ENCODE measurements at places on chromosomes 6 and 20.

DNA sequence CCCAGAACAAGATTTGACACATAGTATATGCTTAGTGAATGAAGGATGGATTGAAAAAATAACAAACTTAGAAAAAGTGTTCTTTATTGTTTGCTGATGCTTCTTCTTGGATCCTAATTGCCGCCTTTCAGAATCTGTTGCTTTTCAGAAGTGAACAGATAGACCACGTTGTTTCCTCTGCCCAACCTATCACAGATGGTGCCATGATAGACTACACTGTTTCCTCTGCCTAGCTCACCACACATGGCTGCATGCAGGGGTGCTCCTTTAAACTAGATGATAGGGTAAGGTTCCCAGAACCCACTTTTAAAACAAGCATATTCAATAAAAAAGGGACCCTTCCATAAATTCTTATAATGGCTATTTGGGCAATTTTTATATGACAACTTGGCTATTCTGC, 4.6 kb upstream of the RGS17 start:
- ATAC-seq, result no peak

GRCh38 chr6:154117485-154117884, 78.4 kb downstream of the OPRM1 start:
- ATAC-seq, result no peak

GRCh38 chr20:36925234-36925633, 26.3 kb downstream of the SAMHD1 start:
- ATAC-seq, result no peak

- peak; percentile 33 for ATAC-seq
Measured at GRCh38 chr6:79048611-79049010, 29.4 kb downstream of the PHIP start.

- no peak for ATAC-seq
Measured at GRCh38 chr6:109303640-109304283, 78.5 kb downstream of the CD164 start.

DNA sequence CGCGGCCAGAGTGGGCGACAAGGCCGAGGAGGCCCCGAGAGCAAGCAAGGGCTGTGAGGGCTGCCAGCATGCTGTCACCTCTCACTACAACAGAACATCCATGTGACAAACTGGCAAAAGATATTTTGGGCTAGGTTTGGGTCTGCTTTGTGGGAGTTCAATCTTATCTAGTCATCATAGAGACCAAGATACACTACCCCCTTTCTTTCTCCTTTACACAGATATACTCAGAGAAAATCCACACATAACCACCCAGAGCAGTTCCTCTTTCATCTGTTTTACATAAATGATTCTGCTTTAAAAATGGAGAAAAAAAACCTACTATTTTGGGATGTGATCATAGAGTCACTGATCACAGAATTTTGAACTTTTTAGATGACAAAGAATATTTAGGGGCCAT, 16.8 kb downstream of the SOX4 start:
- ATAC-seq, result no peak

DNA sequence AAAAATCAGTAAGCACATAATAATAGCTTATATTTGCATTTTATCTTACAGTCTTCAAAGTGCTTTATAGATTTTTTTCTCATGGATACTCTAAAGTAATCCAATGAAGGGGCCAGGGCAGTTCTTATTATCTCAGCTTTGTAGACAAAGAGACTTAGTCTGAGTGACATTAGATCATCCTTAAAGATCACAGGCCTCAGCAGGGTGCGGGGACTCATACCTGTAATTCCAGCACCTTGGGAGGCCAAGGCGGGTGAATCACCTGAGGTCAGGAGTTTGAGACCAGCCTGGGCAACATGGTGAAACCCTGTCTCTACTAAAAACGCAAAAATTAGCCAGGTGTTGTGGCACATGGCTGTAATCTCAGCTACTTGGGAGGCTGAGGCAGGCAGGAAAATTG, 14.5 kb downstream of the FERMT1 start:
- ATAC-seq, result no peak

DNA sequence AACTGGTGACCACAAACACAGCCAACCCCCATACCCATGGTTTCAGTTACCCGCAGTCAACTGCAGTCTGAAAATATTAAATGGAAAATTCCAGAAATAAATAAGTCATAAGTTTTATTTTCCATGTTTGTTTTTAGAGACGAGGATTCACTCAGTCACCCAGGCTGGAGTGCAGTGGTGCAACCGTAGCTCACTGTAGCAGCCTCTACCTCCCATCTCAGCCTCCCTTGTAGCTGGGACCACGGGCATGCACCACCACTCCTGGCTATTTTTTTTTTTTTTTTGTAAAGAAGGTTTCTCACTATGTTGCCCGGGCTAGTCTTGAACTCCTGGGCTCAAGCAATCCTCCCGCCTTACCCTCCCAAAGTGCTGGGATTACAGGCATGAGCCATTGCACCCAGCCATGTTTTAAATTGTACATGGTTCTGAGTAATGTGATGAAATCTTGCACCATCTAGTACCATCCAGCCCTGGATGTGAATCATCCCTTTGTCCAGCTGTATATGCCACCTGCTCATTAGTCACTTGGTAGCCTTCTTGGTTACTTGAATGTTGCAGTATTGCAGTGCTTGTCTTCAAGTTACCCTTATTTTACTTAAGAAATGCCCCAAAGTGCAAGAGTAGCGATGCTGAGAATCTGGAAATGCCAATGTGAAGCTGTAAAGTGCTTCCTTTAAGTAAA, 14.5 kb downstream of the CSNK2A1 start:
- ATAC-seq, result peak; percentile 94

GRCh38 chr20:6590891-6591637, 176.4 kb upstream of the BMP2 start:
- no peak for ATAC-seq

DNA sequence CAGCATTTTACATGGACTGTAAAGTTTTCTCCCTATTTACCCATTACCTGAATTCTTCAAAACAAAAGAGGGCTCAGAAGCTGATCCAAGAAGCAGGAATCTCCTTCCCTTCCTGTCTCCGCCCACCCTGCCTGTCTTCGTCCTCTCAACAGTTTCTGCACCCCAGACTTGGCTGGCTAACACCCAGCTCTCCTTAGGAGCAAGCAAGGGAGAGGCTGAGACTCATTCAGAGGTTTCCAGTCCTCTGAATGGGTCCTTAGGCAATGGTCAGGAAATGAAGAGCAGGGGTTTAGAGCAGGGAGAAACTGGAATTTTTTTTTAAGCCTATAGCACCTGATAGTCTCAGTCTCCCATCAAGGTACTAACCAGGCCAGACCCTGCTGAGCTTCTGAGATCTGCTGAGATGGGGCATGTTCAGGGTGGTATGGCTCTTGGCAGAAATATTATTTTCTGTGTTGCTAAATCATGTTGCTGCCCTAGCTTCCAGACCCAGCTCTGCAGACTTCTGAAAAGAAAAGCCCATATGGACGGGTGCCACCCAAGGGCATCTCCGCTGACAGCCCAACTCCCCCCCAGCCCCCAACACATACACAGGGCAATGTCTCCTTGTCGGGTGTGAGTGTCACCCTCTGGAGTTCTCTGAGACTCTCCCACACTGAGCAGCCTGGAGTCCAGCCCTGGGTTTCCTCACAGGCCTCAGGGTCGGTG, 74.6 kb upstream of the CD93 start:
- ATAC-seq, result no peak

DNA sequence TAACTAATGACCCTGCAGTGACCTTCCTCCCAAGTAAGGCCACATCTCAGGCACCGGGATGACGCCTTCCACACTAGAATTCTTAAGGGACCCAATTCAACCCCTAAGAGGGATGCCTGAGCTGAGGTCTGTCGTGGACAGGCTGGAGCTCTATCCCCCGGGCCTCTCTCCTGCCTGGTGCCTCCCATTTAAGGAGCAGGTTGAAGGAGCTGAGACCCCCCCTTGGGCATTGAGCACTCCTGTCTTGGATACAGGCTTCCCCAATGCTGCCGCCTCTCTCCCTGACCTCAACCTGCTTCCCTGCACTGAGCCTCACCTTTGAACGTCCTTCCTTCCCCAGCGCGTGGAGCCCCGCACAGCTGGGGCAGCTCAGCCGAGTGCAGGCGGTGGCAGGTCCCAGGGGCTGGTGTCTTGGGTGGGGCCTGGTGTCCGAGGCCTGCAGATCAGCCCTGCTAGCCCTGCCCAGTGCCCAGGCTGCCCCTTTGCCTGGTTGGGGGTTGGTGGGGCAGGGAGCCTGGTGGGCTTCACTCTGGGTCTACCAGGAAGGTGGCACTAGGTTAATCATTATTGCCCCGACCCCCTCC, 19.9 kb upstream of the BHLHE23 start:
- ATAC-seq, result no peak

- no peak for ATAC-seq
Measured at GRCh38 chr6:66896415-66896814, 1189.4 kb upstream of the EYS start.

DNA sequence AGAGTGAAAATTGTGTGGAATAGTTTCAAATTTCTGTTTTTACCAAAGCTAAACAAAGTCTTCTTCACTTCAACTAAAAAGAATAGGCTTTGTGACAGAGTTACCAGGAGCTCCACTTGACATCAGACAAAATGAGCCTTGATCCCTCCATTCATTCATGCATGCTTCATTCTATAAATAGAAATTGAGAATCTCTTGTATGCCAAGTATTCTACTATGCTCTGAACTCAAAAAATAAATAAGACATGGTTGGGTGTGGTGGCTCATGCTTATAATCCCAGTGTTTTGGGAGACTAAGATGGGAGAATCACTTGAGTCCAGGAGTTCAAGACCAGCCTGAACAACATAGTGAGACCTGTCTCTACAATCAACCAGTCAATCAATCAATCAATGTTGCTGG, 236.6 kb upstream of the FAM83B start:
- ATAC-seq, result no peak

GRCh38 chr6:32137454-32137853, 7.4 kb upstream of the FKBPL start:
- no peak for ATAC-seq

- peak; percentile 35 for ATAC-seq
Measured at GRCh38 chr20:46099491-46100287, 9.9 kb upstream of the NCOA5 start.

- ATAC-seq, result no peak
Measured at GRCh38 chr20:61934716-61935530, 130.8 kb downstream of the TAF4 start.

All from activated CD4-positive, CD25-positive, alpha-beta regulatory T cell treated with anti-CD3 and anti-CD28 coated beads, Interleukin-2, amount 50 U/mL, for 24 hours (primary cell).